ENCODE measurements at places on chromosomes 3 and 15.

DNA sequence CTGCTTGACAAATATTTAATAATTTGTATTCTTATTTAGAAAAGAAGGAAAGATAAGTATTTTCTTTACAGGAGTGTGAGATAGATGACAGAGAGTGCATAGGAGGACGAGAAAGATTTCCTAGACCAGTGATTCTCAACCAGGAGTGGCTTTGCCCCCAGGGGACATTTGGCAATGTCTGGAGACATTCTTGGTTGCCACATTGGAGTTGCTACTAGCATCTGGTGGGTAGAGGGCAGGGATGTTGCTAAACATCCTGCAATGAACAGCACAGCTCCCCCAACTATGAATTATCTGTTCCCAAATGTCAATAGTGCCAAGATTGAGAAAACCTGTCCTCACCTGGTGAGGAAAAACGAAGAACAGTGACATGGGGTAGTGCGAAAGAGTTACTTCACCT lies 30.8 kb upstream of the MINAR1 start:
- DNase-seq, result no peak

DNA sequence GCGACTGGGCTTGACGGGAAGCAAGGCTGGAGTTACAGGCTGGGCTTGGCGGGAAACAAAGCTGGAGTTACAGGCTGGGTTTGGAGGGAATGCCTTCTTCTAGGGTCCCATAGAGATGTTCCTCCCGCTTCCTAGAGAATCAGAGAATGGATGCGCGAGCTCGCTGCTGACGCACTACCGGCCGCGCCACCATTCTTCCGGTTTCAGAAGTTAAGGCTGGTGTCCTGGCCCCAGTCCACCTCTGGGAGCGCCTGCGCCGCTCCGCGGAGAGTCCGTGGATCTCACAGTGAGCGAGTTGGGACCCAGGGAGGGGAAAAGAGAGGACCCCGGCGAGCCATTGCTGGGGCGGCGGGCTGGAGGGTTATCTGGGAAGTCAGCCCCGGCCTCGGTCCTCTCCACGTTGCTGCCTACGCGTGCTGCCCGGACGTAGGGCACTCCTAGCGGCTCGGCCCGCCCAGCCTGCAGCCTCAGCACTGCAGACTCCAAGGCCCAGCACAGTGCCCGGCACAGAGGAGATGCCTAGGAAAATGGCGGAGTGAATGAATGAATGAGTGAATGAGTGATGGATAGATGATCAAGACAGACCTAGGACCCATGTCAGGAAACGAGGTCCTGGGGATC lies at the start of gene ZNF502:
Gene ZNF502 (plus strand): TSS at position 206 of the 621 bp plus-strand sequence. CDS start 7,602 bp downstream, outside the sequence.
- DNase-seq, result peak; percentile 90

DNA sequence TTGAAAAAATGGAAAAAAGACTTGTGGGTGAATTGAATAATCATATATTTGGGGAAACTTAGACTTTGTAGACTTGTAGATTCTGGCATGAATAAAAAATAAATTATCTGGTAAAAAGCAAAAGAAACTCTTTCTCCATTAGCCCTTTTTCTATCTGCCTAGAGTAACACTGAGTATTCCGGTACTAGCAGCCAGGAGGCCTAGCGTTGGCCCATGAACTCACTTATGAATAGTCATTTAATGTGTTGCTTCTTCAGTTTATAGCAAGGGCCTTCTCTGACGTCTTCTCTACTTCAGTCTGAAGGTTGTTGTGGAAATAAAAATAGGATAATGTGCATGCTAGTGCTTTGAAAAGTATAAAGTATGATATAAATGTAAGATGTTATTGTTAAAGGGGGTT lies 851.2 kb upstream of the NR2F2 start:
- DNase-seq, result no peak

- DNase-seq, result peak; percentile 75
These were observed 42.1 kb upstream of the RAF1 start for GRCh38 chr3:12705981-12706380.

Measured in fibroblast of the aortic adventitia (primary cell).